ENCODE measurements at places on chromosomes 12 and 14.

DNA sequence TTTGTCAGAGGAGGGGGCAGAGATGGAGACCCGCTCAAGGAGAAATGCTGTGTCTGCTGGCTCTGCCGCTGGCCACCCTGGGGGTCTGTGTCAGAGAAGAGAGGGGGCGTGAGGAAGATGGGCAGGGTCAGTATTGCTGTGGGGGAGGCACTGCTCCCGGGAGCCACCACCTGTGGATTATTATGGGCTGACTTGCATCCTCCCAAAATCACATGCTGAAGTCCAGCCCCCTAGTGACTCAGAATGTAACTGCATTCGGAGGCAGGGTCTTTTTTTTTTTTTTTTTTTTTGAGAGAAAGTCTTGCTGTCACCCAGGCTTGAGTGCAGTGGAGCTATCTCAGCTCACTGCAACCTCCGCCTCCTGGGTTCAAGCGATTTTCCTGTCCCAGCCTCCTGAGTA, 12.3 kb downstream of the ABCD4 start:
- DNase-seq, result peak; percentile 11

- no peak for DNase-seq
These were observed 1221.4 kb downstream of the VRK1 start for GRCh38 chr14:98018628-98019027.

DNA sequence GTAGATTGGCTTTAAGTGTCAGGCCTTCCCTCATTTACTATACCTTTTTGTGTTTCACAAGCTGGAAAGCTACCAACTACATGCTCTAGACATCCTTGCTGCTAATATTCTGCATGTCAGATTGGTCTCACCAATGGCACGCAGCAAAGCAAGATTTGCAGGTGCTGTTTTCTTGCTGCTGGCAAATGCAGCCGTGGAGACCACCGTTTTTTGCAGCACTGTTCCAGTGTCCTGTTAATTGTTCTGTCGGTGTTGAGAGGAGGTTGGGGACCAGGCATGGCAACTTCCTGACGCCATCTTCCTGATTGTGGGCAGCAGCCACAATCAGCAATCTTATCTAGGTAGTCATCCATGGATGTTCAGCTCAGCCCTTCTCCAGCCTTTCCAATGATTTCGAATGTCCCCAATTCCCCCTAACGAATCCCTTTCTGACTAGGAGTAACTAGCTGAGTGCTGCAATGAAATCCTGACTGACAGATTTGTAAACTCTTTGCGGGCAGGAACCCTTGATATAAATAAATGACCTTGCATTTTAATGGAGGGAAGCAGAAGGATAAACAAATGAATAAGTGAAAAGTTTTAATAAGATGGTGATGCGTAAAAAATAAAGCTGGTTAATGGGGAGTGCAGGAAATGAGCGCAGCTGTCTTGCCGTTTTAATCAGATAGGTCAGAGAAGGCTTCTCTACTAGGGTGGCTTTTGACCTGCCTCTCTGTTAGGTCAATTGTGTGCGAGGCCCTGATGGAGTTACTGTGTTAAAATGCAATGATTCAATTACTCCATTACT, 574 bp upstream of the CRADD start:
- no peak for DNase-seq

DNA sequence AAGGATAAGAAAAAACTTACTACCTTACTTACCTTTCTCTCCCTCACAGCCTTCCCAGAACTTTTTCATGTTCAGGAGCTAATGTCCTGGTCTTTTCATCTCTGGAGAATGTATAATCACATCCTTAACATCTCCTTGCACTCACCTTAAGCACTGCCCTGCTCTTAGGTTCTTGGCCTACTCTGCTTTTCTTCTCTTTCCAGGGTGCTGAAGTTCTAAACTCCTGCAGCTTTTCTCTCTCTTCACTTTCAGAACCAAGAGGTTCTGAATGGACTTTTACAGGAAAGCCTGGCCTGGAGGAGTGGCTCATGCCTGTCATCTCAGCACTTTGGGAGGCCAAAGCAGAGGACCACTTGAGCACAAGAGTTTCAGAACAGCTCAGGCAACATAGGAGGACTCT, 101.9 kb downstream of the TMTC2 start:
- DNase-seq, result no peak

DNA sequence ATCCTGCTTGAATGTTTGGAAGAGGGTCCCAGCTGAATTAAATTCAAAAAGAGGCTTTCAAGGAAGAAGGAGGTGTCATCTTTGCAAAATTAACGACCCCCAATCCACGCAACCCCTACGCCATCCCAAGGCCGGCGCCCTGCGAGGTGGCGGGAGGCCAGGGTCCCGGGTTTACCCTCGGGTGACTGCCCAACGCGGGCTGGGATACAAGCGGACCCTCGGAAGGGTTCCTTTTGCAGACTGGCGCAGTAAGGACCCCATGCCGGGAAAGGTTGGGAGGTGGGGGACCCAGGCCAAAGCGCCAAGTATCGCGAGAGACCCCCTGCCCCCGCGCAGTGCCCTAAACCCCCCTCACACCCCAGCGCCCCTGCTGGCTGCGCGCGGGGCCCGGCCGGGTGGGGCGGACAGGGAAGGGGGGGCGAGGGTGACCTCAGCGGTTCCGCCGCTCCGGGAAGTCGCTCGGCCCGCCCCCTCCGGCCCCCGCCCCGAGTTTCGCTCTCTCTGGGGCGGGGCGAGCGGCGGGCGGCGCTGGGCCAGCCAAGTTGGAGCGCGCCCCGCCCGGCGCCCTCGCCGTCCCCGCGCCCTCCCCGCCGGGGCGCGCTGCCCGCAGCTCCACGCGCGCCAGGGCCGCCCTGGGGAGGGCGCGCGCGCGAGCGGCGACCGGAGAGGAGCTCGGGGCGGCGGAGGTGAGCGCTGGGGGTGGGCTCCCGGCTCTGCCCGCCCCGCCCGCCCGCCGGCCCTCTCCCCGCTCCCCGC, 708 bp upstream of the ZBTB42 start:
- peak; percentile 90 for DNase-seq

DNA sequence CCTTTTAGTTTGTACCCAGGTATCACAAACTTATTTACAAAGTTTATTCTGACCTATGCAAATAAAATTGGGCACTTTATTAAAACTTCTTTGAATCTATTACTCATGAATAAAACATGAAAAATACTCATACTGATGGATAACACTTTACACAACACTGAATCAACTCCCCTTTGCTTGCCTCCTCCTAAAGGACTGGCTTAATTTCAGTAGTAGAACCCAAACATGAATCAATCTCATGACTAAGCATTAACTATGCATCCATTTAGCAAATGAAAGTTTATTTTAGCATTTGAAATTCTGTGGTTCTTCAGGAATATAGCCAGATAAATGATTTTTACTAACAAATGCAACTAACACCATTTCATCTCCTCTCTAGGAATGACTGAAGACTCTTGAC, 32.4 kb downstream of the DENND5B start:
- no peak for DNase-seq

DNA sequence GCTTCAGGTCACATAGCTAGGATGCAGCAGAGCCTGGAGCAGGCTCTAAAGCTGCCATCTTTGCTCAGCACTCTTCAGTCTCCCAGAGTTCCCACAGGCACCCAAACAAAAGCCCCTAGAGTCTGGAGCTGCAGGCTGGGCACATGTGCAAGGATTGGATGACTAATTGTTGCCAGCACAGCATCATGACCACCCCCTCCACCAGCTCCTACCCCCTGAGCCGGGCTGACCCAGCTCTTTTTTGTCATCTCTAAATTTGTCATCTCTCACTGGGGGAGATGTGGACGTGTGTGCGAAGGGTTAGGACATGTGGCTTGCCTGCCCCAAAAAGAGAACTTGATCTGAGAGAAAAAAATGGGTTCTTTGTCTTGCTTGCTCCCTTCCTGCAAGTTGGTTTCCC, 4.3 kb upstream of the MMP19 start:
- DNase-seq, result no peak

DNA sequence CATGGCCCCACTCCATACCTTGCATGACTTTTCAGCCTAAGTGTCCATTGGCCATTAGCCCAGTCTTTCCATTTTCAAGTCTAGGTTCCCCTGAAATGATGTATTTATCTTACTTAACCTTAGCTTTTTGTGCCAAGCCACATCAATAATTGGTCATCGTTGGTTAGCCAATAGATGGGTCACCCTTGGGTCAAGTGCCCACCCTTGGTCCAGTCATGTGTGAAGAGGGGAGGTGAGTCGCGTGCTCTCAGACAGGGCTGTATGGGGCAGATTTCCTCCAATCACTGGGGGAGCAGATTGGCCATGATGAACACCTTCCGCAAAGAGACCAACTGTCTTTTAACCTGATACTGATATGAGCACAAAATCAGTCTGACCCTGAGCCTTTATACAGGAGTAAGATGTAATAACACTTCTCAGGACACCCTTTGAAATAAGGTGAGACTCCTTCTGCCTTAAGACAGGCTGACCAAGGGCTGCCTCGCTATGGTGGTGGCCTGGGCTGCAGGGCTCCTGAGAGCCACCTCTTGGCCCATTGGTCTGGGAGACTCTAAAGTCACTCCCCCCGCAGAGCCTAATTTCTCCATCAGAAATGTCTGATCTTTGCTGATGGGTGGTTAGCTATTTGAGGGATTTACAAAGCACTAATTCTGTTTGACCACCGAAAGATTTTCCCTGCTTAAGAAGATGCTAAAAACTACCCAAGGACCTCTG, 143.2 kb downstream of the ZFP36L1 start:
- DNase-seq, result no peak

DNA sequence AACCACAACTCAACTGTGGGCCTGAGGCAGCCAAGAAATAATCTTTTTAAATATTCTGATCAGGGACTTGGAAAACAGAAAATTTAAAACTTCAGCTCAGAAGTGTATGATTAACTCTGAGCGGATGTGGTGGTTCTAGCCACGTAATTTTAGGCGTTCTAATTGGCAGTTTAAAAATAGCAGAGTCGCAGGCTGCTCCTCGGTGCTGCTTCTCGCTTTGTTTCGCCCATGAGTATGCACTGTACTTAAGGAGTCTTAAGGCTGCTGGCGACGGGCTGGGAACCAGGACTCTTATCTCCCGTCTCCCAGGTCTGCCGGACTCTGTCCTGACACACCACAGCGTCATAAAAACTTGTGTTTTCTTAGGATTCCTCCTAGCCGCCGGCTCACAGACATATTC, 113.4 kb upstream of the PELI2 start:
- peak; percentile 52 for DNase-seq

DNA sequence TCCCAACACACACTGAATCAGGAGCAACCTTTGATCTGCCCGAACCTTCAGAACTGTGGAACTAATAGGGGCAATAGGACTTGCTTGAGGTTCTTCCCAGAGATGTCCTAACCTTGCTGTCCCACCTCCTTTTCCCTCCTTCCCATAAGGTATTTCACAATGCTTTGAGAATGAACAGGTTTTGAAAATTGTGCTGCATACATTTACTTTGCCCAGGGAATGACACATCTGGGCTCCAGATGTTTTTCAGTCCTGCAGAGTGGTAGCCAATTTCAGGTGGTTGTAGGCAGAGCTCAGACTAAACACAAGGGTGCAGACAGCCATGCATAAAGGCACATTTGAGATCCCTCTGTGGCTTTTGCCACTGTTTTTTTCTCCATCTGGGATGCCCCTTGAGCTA, 206.7 kb upstream of the PWP1 start:
- no peak for DNase-seq

DNA sequence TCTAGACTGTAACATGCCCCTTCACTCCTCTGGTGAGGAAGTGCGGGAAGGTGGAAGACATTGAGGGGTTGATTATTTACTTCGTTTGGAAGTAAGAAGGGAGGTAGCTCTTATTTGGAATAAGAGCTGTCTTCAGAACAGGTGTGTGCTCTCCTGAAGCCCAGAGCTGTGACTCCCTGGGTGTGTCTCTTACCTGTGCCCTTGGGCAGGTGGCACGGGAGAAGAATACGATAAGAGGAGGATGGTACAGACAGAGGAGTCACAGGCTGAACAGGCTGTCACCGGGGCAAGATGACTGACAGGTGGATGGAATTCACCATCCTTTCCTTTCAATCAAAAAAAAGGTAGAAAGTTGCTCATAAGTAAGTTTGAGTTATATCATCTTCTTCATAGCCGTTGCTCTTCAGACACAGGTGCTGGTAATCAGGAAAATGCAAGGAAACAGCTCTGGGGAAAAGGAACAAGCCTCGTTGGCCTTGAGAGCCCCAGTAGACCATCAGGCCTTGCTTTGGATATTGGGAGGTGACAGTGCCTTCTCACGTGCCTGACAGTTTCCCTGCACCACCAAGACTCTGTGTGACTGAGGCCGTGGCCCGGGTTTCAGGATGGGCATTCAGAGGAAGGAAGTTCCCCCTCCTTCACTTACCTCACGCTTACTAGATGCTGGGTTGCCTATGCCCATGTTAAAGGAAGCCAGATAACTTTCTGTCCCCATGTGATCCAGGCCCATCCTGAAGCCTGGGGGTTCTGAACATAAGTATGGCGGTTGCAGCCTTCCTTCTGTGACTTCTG, 120.4 kb downstream of the ETV6 start:
- no peak for DNase-seq

- no peak for DNase-seq
These were observed 62.7 kb downstream of the PELI2 start for GRCh38 chr14:56180754-56181542.

- DNase-seq, result no peak
These were observed 190.6 kb downstream of the TMX1 start for GRCh38 chr14:51430633-51431032.

DNA sequence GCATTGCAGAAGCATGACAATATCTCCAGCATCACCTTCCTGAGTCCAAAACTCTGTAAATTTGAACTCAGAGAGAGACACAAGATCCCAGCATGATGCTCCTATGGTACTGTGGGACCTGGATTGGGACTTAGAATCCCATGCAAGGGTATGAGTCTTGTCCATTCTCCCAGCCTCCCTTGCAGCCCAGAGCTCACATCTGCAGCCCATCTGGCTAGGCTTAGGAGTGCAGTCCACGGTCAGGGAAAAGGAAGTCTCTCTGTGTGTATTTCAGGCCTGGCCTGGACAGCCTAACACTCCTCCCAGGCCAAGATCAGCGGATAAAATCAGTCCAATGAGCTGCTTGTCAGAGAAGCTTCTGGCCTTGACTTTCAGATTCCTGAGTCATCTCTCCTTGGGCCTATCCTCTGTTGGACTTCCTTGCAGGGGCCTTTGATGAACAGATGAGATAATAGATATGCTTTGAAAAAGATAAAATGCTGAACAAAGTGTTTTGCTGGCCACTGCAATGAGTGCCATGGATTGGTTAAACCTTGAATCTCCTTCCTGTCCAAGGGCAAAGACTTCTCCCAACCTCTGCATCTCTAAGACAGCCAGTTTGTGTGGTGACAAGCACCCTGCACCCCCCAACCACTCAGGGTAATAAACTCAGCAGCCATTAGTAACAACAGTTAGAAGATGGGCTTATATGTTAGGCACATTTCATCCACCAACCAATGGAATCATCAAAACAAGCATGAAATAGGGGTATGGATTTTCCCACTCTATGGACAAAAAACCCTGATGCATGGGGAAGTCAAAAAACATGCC, 412.8 kb upstream of the TBX3 start:
- DNase-seq, result peak; percentile 76

- DNase-seq, result peak; percentile 76
These were observed 8.7 kb downstream of the PHB2 start for GRCh38 chr12:6961695-6962284.

- DNase-seq, result no peak
These were observed 134.8 kb upstream of the ARHGAP5 start for GRCh38 chr14:31942166-31942841.

DNA sequence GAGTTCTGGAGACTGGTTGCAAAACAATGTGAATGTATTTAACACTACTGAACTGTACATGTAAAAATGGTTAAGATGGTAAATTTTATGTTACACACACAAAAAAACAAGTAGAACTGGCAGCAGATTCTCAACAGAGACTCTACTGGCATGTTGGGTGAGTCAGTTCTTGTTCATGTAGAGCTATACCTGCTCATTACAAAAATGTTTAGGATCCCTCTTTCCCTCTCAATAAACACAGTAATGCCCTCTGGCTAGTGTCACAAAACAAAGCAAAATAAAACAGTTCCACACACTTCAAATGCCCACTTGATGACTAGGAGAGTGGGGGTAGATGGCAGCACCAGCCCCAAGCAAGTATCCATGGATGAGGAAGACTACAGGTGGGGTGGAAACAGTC, 13.7 kb upstream of the ZNF740 start:
- DNase-seq, result no peak
